ENCODE measurements at places on chromosomes 1 and 21. TPM values are rescaled to one million over a fixed set of nuclear protein-coding genes. Genes with fewer than 3 reads are reported as not detected.

The HHIPL2 gene
- 0.23 TPM for total RNA-seq

The FCRLA gene
- 0.72 TPM for total RNA-seq

The AGT gene
- 2.7 TPM for total RNA-seq

The SEC16B gene
- 2.5 TPM for total RNA-seq

The MNDA gene
- not detected for total RNA-seq

The MTARC1 gene
- 1.7 TPM for total RNA-seq

The CYP2J2 gene
- total RNA-seq, result not detected

The IGSF21 gene
- total RNA-seq, result not detected

The PRR9 gene
- 0.23 TPM for total RNA-seq

The DIO1 gene
- not detected for total RNA-seq

The JTB gene
- 87.9 TPM for total RNA-seq

The DEPDC1 gene
- total RNA-seq, result 3.2 TPM

The GRIK3 gene
- not detected for total RNA-seq

The LMX1A gene
- total RNA-seq, result not detected

The PCP4L1 gene
- total RNA-seq, result 0.26 TPM

The TMPRSS15 gene
- not detected for total RNA-seq

The F5 gene
- total RNA-seq, result under 0.01 TPM

The PCSK9 gene
- total RNA-seq, result 0.85 TPM

The KRTAP6-1 gene
- total RNA-seq, result not detected

The RGS16 gene
- 3.1 TPM for total RNA-seq

The LEFTY2 gene
- 0.10 TPM for total RNA-seq

The UQCRHL gene
- total RNA-seq, result 1.5 TPM

The CCDC190 gene
- 1.8 TPM for total RNA-seq

Measured in smooth muscle cell of the pulmonary artery (primary cell).